ENCODE measurements at places on chromosomes 3 and 15.

GRCh38 chr3:94440767-94441493, 378.1 kb downstream of the NSUN3 start:
- DNase-seq = no peak

DNA sequence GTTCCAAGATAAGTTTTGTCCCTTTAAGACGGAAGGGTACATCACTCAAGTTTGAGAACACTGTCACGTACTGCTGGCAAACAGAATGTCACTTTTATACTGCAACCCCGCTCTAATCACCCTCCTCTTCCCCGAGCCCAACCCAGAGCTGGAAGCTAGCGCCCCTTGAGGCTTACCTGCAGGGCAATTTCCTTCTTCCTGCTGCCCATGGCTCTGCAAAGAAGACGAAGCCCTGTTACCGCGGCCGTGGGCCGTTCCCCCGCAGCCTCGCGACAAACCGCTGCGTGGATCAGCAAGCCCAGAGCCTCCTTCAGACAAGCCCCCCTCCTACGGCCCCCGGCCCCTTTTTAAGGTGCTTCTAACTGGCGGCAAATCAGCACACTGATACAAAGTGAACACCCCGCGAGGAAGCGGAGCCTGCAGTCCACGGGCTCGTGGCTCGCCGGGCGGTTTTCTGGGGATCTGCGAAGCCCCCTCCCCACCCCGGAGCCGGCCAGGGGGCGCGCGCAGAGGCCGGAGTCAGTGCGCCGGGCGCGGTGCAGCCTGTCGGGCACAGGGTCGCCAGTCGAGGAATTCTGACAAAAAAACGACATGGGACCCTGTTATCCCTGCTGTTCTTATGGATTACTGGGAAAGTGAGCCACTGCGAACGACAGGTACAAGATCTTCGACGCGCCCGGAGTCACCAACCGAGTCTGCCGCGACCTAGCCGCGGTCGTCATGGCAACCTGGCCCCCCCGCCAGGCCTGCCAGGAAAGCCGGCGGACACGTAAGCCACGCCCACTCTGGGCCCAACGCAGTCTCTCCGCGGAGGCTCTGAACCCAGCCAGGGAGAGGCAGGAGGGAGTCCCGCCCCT, at the start of gene NME9:
NME9 (minus strand) TSS at position 725 of the 857 bp plus-strand sequence; CDS start at position 209, 516 bp downstream.
- DNase-seq = peak; percentile 89

GRCh38 chr3:128588147-128588546, 62.5 kb downstream of the RPN1 start:
- DNase-seq = no peak

DNA sequence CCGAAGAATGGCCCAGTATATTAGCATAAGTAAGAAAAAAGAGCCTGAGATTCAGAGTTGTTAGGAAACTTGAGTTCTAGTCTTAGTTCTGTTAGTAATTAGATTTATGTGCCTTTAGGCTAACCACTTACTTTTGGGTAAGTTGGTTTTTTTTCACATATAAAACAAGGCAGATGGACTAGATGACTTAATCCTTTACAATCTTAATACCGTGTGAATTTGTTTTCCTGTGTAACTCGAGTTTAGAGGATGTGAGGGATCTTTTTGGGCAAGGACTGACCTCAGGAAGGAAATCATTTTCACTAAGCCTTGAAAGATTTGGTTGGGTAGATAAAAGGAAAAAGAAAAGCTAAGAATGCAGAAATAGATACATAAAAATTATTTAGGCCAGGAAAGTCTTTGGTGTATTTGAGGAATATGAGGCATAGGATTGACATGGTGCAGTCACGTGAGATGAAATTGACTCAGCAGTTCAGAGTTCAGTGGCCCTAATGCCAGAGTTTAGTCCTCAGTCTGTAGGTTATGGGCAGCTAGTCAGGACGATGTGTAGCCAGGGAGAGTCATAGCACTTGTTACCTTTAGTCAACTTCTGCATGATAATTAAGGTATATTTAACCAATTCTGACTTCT, 34.6 kb downstream of the PAK2 start:
- no peak for DNase-seq

GRCh38 chr3:127375151-127375930, 87.5 kb upstream of the PRR20G start:
- no peak for DNase-seq

- DNase-seq = no peak
Observed at GRCh38 chr15:63044077-63044644, 1.6 kb downstream of the TPM1 start.

GRCh38 chr3:14001136-14001535, 121.3 kb upstream of the WNT7A start:
- no peak for DNase-seq

DNA sequence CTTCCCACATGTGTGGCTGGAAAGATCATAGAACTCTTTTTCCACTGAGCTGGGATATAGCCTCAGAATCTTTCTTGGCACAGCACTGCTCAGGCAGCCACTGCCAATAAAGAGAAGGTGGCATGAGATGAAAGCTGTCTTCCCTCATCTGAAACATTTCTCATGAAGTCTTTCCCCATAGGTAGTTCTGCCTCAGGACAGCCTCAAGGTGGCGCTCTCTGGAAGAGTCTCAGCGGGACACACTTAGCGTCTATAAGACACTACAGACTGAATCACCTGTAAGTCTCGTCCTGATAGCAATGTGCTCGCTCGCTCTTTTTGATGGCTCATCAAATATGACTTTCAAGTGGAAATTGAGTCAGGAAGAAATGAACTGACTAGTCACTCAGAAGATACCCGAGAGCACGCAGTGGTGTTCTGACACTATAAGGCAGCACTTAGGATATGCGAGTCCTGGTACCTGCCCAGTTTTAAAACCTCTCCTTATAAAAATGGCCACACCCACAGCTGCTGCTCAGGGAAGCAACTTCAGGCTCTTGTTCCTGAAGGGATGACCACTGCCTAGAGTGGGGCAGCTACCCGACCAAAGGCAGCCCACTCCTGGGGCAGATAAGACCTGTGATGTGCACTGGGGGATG, 269.5 kb downstream of the SUCLG2 start:
- DNase-seq = no peak

- no peak for DNase-seq
Observed at GRCh38 chr3:69900331-69900730, 99.2 kb upstream of the SAMMSON start.

GRCh38 chr15:74696808-74697207, 984 bp upstream of the EDC3 start:
- no peak for DNase-seq

- DNase-seq = no peak
Observed at GRCh38 chr3:165070682-165071081, 7.6 kb downstream of the SI start.

DNA sequence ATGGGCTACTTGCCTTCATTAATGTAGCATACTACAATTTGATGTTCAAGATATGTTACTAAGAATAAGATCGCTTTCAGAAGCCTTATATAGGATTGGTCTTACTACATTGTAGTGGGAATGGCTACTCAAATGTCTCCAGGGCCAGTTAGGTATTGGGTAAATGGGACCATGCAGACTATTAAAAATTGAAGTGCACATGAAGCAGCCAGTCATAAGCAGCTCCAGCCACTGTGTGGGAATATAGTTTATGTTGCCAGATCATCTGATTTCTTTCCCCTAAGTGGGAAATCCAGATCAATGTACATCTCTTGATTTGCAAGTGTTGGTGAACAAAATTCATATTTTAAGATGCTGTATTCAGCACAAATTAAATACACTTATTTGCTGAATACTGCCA, 5.1 kb downstream of the CTNNB1 start:
- DNase-seq = no peak

- DNase-seq = no peak
Observed at GRCh38 chr15:99478977-99479376, 86.8 kb upstream of the MEF2A start.

- DNase-seq = no peak
Observed at GRCh38 chr3:139559541-139559940, 20.0 kb upstream of the RBP1 start.

DNA sequence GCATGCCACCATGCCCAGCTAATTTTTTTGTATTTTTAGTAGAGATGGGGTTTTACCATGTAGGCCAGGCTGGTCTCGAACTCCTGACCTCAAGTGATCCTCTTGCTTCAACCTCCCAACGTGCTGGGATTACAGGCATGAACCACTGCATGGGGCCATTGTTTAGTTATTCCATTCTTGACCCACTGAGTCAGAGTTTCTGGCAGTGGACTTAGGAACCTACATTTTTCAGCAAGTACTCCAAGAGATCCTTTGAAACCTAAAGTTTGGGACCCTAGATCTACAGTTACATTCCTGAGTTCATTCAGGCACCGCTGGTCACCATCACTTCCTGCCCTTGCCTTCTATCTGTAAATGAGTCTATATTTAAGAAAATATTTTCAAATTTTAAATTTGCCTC, 1.4 kb upstream of the TNFSF10 start:
- DNase-seq = no peak

DNA sequence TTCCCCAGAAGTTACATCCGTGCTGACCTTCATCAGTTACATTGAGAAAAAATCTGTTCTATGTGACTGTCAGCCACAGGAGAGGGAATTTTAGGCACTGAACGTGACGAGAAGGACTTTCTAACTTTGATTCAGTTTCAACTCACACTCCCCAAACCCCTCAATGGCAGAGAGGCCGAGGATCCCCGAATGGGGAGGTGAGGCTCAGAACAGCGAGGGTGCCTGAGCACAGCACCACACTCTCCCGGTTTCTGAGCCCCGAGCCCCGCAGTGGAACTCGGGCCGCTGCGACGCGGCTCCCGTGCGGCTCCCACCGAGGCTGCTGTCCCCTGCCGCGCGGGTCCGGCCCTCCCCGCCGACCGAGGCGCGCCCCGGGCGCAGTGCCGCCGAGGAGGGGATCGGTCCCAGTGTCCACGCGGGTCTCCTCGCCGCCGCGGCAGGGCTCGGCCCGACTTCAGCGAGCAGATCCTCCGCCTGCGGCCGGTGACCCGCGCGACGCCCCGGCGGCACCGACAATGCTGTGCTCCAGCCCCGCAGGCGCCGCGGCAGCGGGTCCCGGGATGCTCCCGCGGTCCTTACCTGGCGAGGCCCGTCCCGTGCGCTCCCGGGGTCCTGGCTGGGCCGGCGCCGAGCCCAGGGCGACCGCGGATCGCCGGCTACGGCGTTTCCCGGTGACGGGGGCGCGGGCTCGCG, 439 bp downstream of the CTXND1 start:
- DNase-seq = no peak

- peak; percentile 67 for DNase-seq
Observed at GRCh38 chr3:46812237-46812791, 50.9 kb downstream of the MYL3 start.

DNA sequence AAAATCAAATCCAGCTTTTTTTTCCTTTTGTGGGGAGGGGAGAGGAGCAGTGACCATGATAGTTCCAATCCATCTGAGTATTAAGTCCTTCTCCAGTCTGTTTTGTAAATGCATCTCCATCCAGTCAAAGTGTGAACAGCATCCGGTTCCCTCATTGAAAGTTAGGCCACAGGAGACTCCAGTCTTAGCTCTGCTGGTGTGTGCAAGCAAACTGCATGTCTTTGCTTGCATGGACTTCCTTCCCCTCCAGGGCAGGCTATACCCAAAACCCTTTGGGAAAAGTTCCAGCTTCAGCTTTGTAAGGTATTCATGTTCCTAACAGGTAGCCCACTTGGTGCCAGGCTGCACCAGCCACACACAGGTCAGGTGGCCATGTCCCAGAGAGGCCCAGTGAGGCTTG, 3.1 kb upstream of the MAN2C1 start:
- DNase-seq = no peak

- DNase-seq = no peak
Observed at GRCh38 chr3:101838691-101839090, 10.6 kb upstream of the NFKBIZ start.

GRCh38 chr3:126256251-126256650, 75.9 kb upstream of the ALDH1L1 start:
- DNase-seq = no peak

- DNase-seq = no peak
Observed at GRCh38 chr3:100082714-100083113, 31.6 kb downstream of the FILIP1L start.

- no peak for DNase-seq
Observed at GRCh38 chr15:88535100-88535499, 11.4 kb downstream of the DET1 start.

DNA sequence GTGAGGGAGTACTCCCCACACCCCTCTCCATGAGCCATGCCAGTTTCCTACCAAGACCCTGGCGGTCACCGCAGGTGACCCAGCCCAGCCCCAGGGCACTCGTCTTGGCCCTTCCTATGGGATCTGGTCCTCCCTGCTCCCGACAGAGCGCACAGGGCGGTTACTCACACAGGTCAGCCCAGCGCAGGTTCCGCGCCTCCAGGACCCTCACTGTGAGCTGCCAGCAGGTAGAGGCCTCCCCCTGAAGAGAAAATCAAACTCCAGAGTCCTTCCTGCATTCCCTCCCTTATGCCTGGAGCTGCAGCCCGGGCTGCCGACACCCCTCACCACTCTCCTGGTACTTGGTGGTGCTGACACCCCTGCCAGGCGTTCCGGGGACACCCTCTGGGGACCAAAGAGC, 6.9 kb downstream of the PLA2G4D start:
- no peak for DNase-seq

DNA sequence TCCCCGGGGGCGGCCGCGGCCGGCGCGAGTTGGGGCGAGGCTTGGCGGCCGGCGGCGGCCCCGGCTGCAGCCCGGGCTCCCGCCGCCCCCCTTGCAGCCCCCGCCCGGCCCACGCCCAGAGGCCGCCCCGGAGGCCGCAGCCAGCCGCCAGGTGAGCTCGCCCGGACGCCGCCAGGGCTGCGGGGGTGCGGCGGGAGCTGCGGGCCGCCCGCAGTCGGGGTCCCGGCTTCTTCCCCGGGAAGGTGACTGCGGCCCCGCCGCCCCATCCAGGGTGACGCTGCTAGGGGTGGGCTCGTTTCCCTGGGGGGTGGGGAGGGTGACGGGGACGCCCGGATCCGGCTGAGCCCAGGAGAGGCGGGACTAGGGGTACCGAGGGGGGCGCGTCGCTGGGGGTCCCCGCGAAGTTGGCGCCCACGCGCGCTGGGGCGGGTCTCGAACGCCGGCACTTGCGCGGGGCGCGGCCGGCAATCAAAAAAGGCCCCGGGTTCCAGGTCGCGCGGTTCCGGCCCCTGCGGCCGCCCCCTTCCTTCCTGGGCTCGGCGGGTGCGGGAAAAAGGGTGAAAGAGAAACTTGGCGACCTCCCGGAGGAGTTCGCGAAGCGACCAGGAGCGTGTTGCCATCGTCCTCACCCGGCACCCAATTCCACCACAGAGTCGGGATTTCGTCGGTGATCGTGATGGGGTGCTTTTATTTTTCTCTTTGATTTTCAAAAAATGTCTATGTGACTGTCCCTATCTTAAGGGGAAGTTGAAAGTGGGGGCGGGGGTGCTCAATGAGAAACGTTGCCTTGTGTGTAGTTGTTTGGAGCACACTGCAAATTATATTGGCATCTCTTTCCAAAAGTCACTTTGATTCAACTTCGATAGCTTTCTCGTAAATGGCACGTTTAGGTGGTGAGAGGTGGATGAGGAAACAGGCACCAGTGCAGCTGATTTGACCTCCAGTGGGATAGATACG, 619 bp downstream of the ATXN7 start:
- peak; percentile 52 for DNase-seq

- DNase-seq = no peak
Observed at GRCh38 chr3:181721046-181721875, 9.5 kb downstream of the SOX2 start.

- no peak for DNase-seq
Observed at GRCh38 chr3:20648294-20648693, 462.3 kb upstream of the SGO1 start.
